ENCODE measurements at places on chromosomes 16 and 17.

GRCh38 chr17:64385187-64386083 is 5.2 kb downstream of the PECAM1 start:
- DNase-seq, result peak; percentile 57

DNA sequence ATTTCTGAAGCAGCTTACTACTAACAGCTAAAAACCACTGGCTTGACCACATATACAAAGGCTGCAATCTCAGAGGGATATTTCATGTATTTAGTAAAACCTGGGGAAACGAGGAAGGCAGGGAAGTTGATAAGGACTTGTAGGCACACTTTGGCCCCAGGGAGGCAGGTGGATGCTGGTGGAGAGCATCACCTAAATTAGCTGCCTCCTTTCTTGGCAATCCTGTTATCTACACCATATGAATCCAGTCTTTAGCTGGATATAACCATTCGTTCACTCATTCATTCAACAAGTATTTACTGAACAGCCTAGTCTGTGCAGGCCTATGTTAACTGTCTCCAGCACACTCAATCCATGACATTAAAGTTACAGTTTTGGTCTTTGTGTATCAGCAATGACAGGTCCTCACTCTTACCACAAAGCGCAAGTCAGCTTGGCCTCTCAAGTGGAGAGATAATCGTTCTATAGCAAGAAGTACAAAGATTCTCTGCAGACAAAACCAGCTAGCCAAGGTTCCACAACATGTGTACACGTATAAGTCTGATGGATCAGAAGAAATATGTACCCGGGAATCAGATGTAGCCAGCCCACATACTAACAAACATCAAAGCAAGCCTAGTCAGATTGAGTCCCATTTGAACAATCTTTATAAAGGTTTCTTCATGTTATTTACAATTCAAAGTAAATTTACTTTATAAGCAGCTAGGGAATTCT is 10.8 kb downstream of the MRPS23 start:
- DNase-seq, result no peak

- DNase-seq, result no peak
These were observed 98.5 kb downstream of the TNFRSF13B start for GRCh38 chr17:16873174-16874035.

DNA sequence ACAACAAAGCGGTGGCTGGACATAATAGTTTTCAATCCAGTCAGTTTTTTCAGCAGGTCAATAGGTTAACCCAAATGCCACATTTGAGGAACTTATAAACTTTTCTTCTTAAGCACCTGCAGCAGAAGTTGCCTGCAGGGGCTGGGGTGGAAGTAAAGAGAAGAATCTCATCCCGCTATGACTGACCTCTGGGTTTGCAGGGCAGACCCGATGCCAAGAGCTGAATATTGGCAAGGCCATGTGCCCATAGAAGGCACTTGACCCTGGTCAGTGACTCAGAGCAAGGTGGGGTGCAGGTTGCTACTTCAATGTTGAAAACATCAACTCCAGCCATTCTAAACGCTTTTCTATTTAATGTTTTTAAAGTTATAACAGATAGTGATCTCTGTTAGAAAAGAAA is 17.9 kb upstream of the SMPD3 start:
- no peak for DNase-seq

- no peak for DNase-seq
These were observed 74.8 kb downstream of the RAB11FIP4 start for GRCh38 chr17:31466096-31466760.

- DNase-seq, result no peak
These were observed 936.1 kb upstream of the SOX9 start for GRCh38 chr17:71184716-71185115.

DNA sequence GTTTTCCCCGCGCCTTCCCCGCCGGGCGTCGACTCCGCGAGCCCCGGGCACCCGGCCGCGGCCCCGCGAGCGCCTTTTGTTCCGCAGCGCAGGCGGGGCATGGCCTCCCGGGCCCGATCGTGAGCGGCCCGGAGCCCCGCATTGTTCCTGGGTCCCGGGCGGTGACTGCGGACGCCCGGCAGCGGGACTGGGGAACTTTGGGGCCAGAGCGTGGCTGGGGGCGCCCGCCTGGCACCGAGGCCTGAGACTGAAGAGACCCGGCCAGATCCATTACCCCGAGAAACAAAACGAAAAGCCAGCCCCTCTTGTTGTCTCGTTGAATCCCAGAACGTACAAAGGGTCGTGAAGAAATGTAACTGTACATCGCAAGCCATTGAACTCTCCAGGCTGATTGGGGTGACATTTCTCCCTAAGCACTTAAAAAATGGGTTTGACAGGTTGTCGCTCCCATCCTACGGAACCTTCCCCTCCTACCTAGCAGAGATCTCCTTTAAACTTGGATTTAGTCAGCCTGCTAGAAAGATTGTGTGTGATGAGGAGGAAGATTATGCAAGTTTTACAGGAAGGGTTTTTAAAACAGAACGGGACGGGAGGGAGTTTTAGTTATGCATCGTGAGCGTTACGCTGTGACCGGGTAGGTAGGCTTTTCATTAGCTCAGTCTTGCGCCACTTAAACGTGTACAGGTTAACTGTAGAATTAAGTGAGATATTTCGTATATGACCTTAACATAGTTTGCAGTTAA is 825 bp downstream of the METTL9 start:
- peak; percentile 41 for DNase-seq

- no peak for DNase-seq
These were observed 34.0 kb downstream of the METRNL start for GRCh38 chr17:83113381-83113780.

GRCh38 chr16:84502075-84502474 is 2.4 kb downstream of the MEAK7 start:
- DNase-seq, result no peak

DNA sequence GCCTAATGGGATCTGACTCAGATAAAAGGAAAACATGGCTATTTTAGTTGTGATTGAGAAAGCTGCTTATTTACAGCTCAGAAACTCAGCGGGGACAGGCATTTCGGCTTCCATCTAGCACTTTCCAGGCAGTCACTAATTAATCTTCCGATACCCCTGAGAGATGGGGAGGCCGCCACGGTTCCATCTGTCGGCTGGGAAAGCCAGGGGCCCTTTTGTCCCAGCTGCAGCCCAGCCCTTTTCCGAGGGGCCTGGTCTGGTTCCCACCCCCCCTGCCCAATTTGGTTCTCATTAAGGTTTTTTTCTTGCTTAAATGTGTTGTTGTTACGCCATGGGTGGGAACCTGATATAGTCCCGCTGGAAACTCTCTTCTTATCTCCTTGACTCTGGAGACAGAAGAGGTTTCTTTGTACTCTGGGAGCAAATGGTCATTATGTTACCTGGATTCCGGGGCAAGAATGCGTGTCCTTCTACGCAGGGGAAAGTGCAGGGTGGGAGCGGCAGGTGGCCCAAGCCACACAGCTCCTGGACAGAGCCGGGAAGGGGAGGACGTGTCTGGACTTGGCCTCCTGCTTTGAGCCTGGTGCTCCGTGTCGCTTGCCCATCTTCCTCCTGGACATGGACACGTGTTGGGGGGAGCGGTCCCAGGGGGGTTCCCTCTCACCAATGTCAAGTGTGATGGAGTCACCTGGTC is 50.9 kb upstream of the GSE1 start:
- no peak for DNase-seq

DNA sequence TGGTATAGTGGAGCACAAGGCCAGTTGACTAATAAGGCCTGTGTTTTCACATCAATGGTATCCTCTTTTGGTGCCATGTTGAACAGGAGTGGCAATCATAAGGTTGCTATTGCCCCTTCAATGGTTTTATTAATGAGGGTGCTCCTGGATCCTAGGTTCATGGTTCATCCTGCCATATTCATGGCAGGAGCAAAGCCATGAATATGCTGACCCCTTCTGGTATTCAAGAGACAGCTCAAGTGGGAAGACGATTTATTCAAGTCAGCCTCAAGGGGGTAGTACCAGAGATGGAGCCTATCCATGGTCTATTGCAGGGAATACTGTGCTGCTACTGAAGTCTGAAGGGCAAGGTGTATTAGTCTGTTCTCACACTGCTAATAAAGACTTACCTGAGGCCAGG is 2.6 kb downstream of the ABCA9 start:
- peak; percentile 37 for DNase-seq

- DNase-seq, result no peak
These were observed 445 bp upstream of the CACNG5 start for GRCh38 chr17:66834426-66834918.

DNA sequence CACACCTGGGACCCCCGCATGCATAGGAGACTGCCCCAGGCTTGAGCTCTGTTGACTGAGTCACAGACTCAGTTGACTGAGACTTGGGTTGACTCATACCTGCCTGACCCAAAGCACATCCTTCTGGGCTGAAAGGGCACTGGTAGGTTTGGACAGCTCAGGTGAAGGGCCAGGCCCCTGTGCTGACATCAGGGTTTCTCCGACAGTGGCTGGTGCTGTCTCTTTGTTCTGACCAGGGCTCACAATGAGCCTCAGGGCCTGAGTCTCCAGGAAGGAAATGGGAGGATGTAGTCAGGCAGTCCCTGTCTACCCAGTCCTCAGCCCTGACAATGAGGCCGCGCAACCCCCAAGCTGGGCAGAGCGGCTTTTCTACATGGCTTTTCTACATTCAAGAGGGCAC is 6.5 kb downstream of the SPNS2 start:
- DNase-seq, result no peak

DNA sequence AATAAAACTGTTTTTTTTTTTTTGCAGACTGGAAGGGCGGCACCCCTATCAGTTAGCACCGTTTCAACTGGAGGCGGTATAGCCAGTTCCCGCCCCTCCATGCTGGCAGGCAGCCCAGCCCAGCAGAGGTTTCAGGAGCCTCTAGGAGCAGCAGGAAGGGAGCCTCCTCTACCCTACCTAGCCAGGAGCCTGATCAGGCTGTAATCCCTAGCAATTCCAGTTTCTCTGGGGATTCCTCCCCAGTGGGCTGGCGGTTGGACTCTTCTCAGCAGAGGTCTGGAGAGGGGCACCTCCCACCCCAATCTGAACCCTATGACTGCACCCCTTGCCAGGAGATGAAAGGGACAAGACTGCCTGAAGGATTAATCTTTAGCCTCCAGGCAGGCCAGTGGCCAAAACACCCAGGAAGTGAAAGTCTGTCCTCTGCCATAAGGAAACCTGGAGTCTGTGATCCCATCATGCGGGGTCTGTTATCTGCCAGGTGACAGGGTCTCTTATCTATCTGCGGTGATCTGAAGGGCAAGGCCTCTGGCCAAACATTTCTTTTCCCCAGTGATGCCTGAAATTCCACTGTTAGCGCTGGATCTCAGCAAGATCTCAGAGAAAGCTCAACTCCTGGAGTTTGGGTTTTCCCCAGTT is 4.9 kb upstream of the CDH1 start:
- no peak for DNase-seq

GRCh38 chr16:88549671-88550245 is 20.4 kb upstream of the ZC3H18 start:
- peak; percentile 28 for DNase-seq

- no peak for DNase-seq
These were observed 34.5 kb downstream of the WWOX start for GRCh38 chr16:78133919-78134318.

GRCh38 chr17:46002311-46002972 is 3.4 kb downstream of the STH start:
- DNase-seq, result peak; percentile 78

DNA sequence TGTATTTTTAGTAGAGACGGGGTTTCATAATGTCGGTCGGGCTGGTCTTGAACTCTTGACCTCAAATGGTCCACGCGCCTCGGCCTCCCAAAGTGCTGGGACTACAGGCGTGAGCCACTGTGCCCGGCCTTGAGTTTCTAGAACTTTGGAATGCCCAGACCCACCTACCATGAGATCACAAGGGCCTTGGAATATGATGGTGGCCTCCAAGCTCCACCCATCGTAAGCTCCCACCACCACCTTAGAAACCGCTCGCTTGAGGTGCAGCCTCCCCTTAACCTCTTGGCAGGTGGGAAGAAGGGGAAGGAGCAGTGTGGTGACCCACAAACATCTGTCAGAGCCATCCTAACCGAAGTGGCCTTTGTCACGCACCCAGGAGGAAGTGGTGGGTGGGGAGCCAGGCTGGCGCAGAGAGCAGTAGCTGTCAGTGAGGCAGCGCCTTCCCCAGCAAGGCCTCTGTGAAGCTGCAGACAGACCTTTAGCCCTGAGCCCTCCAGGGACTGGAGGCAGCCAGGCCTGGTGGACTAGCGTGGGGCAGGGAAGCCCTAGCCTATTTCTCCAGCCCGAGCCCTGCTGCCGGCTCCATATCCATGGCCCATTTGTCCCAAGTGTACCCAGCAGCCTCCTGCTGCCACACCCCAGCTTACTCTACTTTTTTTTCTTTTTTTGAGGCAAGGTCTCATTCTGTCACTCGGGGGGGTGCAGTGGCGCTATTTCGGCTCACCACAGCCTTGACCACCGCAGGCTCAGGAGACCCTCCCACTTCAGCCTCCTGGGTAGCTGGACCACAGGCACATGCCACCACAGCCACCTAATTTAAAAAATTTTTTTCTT is 13.1 kb upstream of the SEPHS2 start:
- peak; percentile 46 for DNase-seq

DNA sequence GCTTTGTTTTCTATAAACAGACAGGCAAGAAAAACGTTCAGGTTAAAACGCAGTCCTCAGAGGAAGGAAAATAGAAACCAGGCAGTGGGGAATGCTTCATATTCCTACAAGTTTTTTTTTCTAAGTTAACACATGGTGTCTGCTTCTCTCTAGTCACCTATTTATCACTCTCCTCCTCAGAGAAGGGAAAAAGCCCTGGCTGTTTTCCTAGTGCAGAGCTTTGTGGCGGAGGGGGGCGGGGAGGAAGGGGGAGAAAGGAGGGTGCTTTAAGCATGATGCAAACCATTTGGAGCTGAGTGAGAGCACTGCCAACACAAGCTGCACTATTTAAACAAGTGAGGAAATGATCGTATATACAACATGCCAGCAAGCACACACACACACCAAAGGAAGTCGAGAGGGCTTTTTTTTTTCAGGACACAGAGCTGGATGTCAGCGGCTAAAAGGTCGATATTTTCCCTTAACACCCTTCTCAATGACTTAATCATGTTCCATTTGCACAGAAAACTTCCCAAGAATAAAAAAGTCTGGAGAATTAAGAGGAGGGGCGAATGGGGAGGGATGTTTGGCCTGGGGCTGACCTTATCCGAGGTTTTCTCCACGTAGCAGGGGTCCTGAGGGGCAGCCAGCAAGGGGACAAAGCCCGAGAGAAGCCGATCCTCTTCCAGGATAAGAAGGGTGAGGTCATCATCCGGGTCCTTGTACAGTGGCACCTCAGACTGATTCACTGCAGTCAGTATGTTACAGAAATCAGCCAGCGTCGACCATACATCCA is 117.4 kb downstream of the HIC1 start:
- DNase-seq, result no peak

GRCh38 chr16:367333-367903 is 2.9 kb downstream of the MRPL28 start:
- no peak for DNase-seq

- peak; percentile 42 for DNase-seq
These were observed 591 bp downstream of the DHX38 start for GRCh38 chr16:72094266-72094610.

GRCh38 chr16:674214-674881 is 1.1 kb upstream of the RHBDL1 start:
- no peak for DNase-seq

- DNase-seq, result peak; percentile 75
These were observed 264.2 kb downstream of the SEC14L1 start for GRCh38 chr17:77404812-77405581.

Data from Kasumi-1 (cell line).